ENCODE measurements at places on chromosomes 2 and 18.

GRCh38 chr2:13488965-13489364 is 772.2 kb downstream of the TRIB2 start:
- no peak for DNase-seq

GRCh38 chr2:211084352-211084751 is 528.0 kb downstream of the CPS1 start:
- no peak for DNase-seq

GRCh38 chr2:101501443-101501842 is 26.5 kb upstream of the RFX8 start:
- no peak for DNase-seq

GRCh38 chr2:133711201-133711600 is 142.9 kb upstream of the NCKAP5 start:
- no peak for DNase-seq

- no peak for DNase-seq
These were observed 382.1 kb upstream of the CDH20 start for GRCh38 chr18:60951091-60951490.

- DNase-seq = no peak
These were observed 1.8 kb downstream of the ASIC4 start for GRCh38 chr2:219515874-219516629.

GRCh38 chr2:28915939-28916338 is 21.5 kb downstream of the WDR43 start:
- DNase-seq = no peak

DNA sequence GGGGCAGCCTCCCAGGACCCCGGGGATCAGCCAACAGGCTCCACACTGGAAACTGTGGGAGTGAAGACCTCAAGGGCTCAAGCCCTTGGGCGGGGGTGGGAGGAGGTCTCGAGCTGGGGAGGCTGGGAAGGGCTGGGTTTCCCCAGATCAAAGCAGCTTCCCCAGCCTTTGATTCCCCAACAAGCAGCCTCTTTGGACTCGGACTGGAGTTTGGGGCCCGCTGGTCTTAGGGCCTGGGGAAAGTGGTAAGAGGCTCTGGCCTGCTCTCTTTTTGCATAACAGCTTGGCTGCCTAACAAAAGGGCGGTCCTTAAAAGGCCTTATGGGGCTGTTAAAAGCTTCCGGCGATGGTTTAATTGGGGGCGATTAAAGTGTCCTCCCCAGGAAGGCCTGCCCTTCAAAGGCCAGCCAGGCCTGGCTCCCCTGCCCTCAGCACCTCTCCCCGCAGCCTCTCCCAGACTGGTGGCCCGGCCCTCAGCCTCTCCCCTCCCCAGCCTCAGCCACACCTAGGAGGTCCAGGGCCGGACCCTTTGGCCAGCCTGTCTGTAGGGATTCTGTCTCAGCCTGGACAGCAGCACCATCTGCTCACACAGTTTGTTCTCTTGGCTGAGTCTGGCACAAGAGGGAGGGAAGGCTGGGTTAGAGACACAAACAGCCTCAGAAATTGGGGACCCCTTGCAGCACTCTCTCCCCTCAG is 39.6 kb downstream of the ZFP36L2 start:
- DNase-seq = no peak

- DNase-seq = no peak
These were observed 225.4 kb downstream of the FAM210A start for GRCh38 chr18:13500869-13501542.

- no peak for DNase-seq
These were observed 6.3 kb downstream of the THNSL2 start for GRCh38 chr2:88176352-88176984.

DNA sequence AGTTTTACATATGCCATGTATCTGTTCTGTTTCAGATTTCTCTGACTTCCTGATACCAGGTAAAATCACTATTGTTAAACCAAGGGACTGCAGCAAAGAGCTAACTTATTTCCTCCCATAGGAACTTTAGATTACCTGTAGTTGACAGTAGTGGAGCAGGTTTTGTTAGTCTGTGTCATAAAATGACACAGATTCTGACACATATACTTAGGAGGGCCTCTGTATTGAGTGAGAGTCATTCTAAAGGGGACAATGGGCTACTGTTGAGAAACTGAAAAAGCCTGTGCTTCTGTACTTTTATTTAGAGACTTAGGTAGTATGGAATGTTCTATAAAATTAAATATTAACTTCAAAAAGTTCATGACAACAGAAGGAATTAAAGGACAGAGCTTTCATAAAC is 48.2 kb downstream of the KCMF1 start:
- DNase-seq = no peak

- DNase-seq = no peak
These were observed 178.3 kb upstream of the CRIM1 start for GRCh38 chr2:36177282-36177681.

DNA sequence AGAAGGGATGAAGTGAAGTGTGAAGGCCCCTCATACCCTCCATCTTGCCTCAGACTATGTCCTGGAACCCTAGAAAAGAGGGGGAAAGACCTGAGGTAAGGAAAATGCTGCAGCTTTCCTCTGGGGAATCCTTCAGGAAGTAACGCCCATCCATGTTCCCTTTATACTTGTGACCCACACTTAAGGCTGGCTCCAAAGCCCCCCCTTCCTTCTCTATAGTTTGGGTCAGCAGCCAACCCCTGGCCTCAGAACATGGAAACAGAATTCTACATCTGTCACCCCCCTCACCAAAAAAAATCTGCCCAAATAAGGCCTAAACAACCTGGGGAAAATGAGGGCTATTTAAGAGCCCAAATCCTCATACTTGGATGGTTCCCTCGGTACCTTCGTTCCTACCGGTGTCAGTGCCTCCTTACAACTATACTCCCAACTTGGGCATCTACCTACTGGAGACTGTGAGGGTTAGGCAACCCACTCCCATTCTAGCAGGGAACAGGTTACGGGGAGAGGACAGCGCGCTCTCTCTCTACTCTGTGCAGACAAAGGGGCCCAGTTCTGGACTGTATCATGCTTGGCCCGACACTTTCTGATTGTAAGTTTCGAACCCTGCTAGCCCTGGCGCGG is 689 bp downstream of the OST4 start:
- DNase-seq = no peak

DNA sequence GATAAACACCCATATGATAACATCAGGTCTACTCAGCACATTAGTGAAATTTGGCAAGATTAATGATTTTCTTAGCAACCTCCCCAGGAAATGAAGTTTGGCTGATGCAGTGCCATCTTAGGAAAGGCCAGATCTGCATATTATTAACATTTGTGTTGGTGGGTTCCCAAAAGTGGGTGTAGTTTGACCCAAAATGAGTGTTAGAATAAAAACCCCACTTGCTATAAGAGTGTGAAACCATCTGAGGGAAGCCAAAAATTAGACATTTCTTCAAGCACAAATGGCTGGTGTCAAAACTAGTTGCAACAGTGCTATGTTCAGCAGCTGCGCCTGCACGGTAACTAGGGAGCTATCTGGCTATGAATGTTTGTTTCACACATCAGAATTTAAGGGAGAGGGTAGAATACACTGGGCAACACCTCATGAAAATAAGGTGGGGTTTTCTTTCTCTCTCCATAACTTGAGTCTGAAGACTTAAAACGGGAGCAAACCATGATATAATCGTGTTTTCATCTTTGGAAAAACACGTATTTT is 15.9 kb upstream of the CSRNP3 start:
- no peak for DNase-seq

GRCh38 chr2:241399941-241400922 is 44.1 kb downstream of the FARP2 start:
- no peak for DNase-seq

GRCh38 chr2:28185891-28186290 is 206.8 kb upstream of the FOSL2 start:
- no peak for DNase-seq

DNA sequence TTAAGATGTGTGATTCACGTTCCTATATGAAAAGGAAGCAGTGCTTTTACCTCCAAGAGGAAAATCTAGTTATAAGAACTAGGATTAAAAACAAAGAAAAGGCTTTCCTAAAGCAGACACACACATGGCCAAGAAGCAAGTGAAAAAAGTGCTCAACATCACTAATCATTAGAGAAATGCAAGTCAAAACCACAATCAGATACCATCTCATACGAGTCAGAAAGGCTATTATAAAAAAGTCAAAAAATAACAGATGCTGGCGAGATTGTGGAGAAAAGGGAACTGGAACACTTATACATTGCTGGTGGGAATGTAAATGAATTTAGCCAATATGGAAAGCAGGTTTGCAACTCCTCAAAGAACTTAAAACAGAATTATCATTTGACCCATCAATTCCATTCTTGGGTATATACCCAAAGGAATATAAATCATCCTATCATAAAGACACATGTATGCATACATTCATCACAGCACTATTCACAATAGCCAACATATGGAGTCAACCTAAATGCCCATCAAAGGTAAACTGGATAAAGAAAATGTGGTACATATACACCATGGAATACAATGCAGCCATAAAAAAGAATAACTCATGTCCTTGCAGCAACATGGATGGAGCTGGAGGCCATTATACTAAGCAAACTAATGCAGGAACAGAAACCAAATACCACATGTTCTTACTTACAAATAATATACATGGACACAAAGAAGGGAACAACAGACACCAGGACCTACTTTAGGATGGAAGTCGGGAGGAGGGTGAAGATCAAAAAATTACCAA is 285.3 kb downstream of the RAD51AP2 start:
- DNase-seq = no peak

- DNase-seq = no peak
These were observed 2.2 kb downstream of the CD226 start for GRCh38 chr18:69945220-69946114.

GRCh38 chr2:190169221-190170072 is 106.9 kb upstream of the MSTN start:
- DNase-seq = no peak

- no peak for DNase-seq
These were observed 212.3 kb downstream of the SNTG2 start for GRCh38 chr2:1162768-1163584.

- no peak for DNase-seq
These were observed 484 bp downstream of the ABCB6 start for GRCh38 chr2:219218217-219218731.

DNA sequence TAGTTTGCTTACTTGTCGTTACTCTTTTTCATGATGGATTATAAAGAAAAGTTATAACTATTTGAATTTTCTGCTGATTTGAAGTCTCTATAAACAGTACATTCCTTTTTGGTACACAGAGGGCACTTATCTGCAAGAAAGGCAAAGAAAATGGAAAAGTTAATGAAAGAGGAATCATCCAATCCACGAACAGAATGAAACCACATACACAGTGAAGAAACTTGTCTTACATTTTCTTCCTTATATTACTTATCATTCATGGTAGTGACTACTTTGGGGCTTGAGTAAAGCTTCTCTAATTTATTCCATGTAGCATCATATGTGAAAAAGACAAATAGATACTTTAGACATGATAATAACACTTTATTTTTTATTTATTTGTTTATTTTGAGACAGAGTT is 14.8 kb upstream of the ACTR3 start:
- DNase-seq = no peak

- DNase-seq = no peak
These were observed 7.8 kb downstream of the AFG3L2 start for GRCh38 chr18:12369211-12369610.

- DNase-seq = no peak
These were observed 1.7 kb downstream of the NAT8 start for GRCh38 chr2:73640511-73640911.

GRCh38 chr2:206728277-206729199 is 10.3 kb upstream of the DYTN start:
- no peak for DNase-seq

DNA sequence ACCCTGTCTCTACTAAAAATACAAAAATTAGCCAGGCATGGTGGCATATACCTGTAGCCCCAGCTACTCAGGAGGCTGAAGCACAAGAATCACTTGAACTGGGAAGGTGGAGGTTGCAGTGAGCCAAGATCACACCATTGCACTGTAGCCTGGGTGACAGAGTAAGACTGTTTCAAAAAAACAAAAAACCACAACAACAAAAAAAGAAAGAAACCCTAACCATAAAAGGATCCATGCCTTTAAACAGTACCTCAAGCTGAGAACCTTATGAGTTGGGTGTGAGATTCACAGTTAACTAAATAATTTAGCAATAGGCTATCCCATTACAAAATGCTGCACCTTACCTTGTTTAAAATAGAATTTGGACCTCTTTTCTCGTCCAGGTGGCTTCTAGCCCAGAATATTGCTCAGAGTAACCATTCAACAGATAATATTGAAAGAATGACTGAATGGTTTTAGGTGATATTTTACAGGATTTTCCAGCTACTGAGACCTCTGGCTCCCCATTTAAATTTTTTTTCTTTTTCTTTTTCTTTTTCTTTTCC is 6.4 kb downstream of the DPYSL5 start:
- DNase-seq = no peak

DNA sequence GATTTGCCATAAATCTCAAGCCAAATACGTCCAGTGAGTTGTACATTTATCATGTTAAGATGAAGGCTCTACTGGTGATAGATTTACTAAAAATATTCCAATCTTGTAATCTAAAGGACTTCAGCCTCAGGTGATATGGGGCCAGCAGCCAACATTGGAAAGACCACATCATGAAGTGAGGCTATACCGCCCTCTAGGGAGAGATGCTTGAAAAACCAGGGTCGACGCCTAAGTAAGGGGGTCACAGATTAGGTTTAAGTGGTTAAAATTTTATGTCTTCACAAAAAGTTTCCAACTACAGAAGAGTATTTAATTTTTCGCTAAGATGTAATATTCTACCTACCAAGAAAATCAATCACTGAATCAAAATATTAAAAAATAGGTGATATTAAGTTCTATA is 33.3 kb downstream of the DOCK10 start:
- no peak for DNase-seq

- no peak for DNase-seq
These were observed 72.8 kb downstream of the CMPK2 start for GRCh38 chr2:6792883-6793282.

GRCh38 chr2:46151577-46151976 is 145.6 kb upstream of the EPAS1 start:
- no peak for DNase-seq

DNA sequence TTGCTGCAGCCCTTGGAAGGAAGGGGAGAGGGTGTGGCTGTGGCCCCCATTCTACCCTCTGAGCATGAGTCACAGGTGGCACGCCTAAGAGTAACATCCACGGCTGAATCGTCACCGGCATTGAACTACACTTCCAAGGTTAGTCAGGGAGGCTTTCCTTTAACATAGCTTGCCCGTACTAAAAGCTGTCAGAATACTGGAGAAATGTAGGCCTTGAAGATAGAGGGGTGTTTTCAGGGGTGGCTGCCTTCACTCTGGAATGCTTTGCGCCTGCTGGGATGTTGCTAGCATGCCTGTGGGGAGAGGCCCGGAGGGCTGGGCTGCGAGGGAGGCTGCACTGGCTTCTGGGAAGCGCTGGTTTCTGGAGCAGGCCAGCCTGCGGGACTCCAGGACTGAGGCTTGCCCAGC is 333.7 kb downstream of the AGAP1 start:
- DNase-seq = no peak

- DNase-seq = no peak
These were observed 4.8 kb upstream of the TMEM37 start for GRCh38 chr2:119426801-119427395.
